Hippocampal formation (tissue), 2 donors: ENCODE measurements at places on chromosomes 11 and 22.

DNA sequence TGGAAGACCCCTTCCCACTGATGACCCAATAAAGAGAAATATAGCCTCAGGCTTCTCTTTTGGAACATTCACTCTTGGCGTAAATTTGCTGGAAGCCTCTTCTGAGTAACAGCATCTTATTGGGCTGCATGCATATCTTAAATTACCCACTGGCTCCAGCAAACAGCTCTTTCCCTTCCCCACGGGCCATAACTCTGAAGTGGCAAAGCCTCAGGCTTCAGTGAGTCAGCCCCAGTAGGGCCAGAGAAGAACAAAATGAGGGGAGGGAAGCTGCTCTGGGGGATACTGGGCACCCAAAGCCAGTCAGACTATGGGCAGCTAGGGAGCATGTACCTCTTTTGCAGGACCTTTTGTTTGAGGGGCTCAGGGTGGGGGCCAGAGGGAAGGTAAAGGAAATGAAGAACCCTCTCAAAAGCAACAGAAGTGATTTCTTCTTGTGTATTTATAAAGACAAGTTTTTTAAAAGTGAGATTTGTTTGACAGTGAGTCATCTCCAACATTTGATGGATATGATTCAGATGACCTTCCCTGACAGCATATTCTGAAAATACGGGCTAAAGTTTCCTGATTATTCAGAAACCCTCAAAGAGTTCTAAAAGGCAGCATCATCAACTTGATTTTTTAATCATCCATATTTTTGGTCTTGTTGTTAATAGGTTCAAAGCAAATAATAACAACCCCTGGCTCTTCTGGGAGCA is 203.4 kb downstream of the KIF18A start:
- DNase-seq = no peak

GRCh38 chr11:17805873-17806272 is 71.3 kb downstream of the KCNC1 start:
- DNase-seq = no peak

DNA sequence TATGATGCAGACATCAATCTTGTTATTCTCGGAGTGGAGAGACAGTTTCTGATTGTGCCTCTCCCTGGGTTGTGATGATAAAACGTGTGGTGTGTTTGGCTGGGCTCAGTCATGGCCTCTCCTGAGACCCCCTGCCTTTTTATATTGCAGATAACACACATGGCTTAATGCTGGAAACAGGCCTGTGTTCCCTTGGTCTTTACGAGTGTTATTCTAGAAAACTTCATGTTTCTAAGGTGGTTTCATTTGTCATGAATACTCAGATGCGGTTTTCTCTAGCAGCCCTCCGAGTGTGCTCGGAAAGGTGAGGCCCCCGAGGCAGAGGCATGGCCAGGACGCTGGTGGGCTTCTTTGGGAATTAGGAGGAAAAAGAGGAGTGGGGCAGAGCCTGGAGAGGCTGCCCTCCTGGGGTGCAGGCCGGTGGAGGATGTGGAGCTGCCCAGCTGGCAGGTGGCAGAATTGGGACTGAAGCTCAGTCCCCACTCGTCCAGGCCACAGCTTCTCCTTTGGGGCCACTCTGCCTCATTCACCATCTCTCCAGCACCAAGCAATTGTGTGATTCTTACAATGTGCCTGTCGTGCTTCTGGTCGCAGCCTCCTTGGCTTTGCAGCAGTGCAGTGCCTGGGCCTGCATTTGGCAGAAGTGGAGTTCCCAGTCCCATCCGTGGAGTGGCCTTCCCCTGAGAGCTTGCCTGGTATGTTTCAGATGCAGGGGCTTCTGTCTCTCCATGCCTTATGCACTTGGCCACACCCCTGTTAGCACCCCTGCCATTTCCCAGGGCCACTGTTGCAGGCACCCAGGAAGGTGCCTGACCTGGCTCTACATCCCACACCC is 309.6 kb downstream of the TBC1D22A start:
- DNase-seq = no peak

DNA sequence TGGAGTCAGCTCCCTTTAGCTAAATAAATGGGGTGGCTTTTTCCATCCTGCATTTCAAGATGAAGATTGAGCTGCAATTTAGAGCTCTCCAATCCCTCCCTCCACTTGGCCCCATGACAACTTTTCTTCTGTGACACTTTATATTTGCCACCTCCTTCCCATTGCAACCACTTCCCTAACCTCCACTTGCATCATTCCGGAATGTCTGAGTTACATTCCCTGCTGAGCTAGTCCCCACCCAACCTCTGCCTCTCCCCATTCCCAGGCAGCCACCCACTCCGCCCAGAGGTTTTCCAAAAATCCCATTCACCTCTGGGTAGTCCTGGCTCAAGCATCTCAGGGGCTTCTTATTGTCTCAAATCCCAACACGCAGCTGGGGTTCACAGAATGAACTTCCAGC is 24.7 kb downstream of the PC start:
- DNase-seq = no peak

DNA sequence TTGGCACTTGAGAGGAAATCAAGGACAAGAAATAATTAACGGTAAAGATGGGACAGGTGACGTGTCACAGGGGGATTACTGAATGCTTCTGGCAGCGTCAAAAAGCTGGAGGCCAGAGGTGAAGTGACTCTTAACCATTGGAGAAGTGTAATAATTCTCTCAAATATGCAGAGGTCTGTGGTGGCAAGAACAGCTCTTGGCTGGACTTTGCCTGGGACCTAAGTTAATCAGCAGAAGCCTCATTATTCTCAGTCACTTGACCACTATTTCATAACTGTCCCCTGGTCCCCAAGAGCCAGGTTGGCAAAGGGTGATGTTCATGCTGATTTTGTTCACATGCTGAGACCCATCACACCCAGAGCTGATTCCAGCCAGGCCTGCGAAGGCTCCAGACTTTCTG is 72.9 kb downstream of the TIMP3 start:
- DNase-seq = no peak

GRCh38 chr22:45238957-45239680 is 1.6 kb downstream of the KIAA0930 start:
- no peak for DNase-seq

- DNase-seq = no peak
Measured at GRCh38 chr22:50678651-50679521, 6.3 kb downstream of the SHANK3 start.

GRCh38 chr11:56045538-56045937 is 18.1 kb downstream of the OR5AS1 start:
- DNase-seq = no peak

DNA sequence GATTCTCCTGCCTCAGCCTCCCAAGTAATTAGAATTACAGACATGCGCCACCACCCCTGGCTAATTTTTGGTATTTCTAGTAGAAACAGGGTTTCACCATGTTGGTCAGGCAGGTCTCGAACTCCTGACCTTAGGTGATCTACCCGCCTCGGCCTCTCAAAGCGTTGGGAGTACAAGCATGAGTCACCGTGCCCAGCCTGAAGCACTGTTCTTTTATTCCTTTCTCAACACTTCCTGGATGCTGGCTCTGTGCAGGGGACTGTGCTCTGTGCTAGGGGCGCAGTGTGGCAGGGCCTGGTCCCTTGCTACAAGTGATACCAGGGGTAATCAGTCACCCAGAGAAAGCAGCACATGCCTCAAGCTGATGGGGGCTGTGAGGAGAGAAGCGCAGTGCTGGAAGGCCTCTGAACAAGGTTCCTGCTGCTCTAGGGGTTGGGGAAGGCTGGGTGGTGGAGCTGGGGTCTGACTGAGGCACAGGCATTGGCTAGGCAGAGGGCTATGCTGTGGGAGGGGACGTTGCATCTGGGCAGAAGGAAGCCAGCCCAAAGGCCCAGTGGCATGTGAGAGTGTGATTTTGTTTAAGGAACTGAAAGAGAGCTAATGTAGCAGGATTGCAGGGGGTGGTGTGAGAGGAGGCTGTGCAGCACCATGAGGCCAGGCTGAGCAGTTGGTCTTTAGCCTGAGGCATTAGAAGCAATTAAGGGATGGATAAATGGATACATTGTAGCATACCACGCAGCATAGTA is 42.5 kb downstream of the CABIN1 start:
- DNase-seq = no peak

DNA sequence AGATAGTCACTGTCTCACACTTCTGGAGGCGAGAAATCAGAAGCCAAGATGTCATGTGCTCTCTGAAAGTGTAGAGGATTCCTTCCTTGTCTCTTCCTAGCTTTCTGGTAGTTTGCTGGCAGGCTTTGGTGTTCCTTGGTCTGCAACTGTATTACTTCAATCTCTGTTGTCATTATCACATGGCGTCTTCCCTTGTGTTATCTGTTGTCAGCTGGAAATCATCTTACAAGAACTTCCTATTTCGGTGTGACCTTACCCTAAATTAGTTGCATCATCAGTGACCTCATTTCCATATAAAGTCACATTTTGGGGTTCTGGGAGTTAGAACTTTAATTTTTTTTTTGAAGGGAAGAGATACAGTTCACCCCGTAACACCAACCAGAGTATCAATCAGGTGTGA is 3.3 kb upstream of the LIN7C start:
- no peak for DNase-seq

- no peak for DNase-seq
Measured at GRCh38 chr11:35116245-35116644, 22.7 kb upstream of the CD44 start.

DNA sequence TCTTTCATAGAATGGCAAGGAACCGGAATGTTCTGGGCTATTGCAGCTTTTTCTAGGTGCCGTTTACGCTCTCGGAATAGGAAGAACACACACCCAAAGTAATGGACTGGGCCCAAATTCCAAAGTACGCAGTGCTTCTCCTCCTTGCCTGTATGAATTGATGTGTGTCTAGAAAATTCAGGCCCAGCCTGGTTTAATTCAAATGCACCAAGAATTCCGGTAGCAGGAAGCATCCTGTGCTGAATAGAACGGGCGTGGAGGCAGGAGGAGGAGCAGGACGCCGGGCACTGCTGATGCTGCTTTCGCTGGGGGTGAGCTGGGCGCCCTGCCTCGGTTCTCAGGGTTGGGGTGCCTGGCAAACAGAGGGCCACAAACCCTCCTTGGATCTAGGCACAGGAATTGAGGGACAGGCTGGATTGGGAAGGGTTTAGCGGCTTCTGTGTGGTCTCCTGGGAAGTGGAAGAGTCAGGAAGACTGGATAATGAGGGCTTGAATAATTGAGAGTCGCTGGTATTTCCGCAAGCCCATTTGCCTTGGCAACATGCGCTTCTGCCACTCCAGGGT is 2.0 kb downstream of the PARVB start:
- no peak for DNase-seq
